Aortic smooth muscle cell (primary cell): ENCODE measurements at places on chromosomes 4 and X. TPM values are rescaled to one million over a fixed set of nuclear protein-coding genes. Genes with fewer than 3 reads are reported as not detected.

DMRTC1 gene
- total RNA-seq: not detected in 2 replicates

ALPK1 gene
- 15.1 and 20.1 TPM in 2 replicates for total RNA-seq

FGFR3 gene
- 0.31 and 0.92 TPM in 2 replicates for total RNA-seq

CXXC4 gene
- not detected in 2 replicates for total RNA-seq

EDNRA gene
- total RNA-seq: 8.1 and 10.7 TPM in 2 replicates

RRH gene
- total RNA-seq: 0.13 TPM in 1 of 2 replicates, not detected in the other

BST1 gene
- total RNA-seq: 15.4 and 19.7 TPM in 2 replicates

ZNF275 gene
- total RNA-seq: 6.3 and 7.8 TPM in 2 replicates

PKD2 gene
- total RNA-seq: 117 and 191 TPM in 2 replicates
